ENCODE measurements at places on chromosomes 4 and X. TPM values are rescaled to one million over a fixed set of nuclear protein-coding genes. Genes with fewer than 3 reads are reported as not detected.

The CTAG2 gene
- total RNA-seq: not detected

GRCh38 chr4:92128676-92129075 lies 175.1 kb upstream of the GRID2 start:
- DNase-seq: no peak

DNA sequence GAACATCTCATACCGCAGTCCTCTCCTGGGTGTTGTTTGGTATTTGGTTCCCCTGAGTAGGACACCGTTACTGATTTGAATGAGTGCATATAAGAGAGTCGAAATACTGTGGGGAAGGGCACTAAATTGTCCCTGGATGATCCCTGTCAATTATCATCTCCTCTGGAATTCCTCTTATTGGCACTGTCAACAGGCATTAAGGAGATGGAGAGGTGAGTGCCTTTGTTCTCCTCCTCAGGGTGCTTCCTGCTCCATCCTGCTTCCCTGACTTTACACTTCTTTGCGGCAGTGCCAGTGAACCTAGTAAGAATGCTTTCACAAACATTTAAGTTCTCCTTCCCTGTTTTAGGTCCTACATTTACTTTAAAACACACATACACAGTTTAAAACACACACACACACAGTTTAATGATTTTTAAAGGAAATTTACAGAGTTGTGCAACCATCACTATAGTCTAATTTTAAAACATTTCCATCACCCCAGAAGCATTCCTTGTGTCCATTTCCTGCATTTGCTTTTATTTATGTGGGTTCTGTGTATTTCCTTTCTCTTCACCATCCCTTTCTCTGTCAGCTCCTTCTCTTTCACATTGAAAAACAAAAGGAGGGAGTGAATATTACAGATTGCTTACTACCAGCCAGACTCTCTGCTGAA lies 20.9 kb upstream of the ZRSR2 start:
- no peak for DNase-seq

DNA sequence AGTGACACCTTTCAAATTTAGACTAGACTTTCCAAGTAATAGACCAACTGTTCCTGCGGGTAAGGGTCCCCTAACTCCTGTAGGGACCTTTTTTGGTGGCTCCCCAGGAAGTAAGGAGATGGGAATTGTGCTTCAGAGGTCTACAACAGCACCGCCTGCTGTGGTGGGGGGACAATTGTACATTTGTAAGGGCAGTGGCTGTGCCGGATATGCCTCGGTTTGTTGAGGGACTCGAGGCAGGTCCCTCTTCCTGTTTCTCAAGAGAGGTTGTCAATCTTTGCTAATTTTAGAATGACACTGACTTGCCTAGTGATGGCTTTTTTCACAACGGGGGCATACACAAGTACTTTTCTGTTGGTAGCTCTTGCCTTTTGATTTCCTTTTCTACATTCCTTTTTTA lies 15.5 kb upstream of the HSD17B11 start:
- no peak for DNase-seq

- DNase-seq: peak; percentile 44
These were observed 840 bp downstream of the ZNF711 start for GRCh38 chrX:85244450-85245211.

- DNase-seq: no peak
These were observed 79.6 kb downstream of the MAPK10 start for GRCh38 chr4:86280246-86280645.

The CCKAR gene
- 0.49 TPM for total RNA-seq

- DNase-seq: no peak
These were observed 12.4 kb upstream of the EOLA2 start for GRCh38 chrX:149950681-149951080.

The MTMR1 gene
- total RNA-seq: 24.8 TPM

The LANCL3 gene
- total RNA-seq: 0.39 TPM

DNA sequence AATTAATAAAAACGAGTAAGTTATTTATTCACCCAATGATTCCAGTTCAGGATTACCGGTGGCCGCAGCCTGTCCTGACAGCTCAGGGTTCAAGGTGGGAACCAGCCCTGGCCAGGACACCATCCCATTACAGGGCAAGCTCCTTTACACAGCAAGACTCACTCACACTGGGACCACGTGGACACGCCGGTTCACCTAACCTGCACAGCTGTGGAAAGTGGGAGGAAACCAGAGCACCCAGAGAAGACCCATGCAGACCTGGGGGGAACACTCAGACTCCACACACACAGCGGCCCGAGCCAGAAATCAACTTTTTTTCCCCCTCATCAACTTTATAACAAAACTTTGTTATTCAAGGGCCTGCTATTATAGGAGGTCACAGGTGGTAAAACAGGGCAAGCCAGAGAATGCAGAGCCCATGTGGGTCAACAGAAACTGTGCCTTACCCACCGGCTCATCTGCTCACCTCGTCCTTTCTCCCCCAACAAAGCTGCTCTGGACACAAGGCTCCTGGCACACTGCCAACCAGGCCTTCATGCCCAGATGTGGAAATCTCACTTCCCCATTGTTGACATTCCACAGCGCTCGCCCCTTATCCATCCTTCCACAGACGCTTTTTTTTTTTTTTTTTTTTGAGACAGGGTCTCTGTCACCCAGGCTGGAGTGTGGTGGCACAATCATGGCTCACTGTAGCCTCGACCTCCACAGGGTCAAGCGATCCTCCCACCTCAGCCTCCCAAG lies 8.0 kb upstream of the ODAPH start:
- no peak for DNase-seq

The PAGE2B gene
- total RNA-seq: 0.49 TPM

DNA sequence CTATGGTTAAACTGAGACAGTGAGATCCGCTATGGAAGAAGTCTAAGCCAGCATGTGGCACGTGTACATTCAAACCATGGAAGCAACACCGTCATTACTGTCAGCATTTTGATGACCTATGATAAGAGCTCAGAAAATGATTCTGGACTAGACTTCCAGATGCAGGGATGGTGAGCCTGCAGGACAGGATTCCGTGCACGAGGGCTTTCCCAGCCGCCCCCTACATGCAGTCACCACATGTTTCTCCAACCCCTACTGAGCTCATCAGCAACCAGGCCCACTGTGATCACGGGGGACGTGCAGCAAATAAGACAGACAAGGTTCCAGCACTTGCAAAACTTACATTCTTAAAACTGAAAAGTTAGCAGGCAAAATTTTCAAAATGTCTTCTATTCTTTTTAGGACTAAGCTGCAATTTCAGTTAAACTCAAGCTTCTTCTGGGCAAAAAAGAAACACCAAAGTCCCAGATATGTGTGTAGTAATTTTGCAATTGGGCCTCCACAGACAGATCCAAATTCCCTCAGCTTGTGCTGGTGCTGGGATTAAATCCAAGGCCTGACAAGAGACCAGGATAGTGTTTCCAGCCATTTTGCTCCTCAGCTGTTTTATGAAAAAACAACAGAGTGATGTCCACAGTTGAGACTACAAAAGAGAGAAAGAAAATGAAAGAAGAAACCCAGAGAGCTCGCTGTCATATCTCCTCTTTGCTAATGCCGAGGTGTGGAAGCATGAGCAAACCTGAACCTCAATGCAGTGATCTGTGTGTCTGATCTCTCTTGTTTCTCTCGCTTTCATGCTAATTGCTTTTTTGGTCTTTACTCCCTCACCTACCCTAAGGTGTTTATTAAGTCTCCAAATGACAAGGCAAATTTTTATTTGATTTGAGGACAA lies 118.2 kb downstream of the AFAP1 start:
- peak; percentile 78 for DNase-seq

GRCh38 chrX:107571296-107571998 lies 56.9 kb upstream of the PRPS1 start:
- DNase-seq: no peak

The NIPAL1 gene
- 9.5 TPM for total RNA-seq

DNA sequence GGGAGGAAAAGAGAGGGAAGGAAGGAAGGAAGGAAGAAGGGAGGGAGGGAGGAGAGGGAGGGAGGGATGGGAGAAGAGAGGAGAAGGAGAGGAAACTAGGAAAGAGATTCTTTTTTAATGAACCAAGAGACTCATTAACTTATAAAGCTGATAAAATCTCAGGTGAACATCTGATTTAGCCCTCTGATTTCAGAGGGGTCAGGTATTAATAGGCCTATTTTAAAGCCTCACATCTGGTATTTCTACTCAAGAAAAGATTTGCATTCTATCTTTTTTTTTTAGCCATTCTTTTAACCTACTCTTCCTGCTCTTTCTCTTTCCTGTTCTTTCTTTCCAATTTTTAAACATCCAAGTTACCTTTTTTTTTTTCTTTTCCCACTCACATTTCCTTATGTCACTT lies 103.3 kb upstream of the CPEB2 start:
- DNase-seq: no peak

DNA sequence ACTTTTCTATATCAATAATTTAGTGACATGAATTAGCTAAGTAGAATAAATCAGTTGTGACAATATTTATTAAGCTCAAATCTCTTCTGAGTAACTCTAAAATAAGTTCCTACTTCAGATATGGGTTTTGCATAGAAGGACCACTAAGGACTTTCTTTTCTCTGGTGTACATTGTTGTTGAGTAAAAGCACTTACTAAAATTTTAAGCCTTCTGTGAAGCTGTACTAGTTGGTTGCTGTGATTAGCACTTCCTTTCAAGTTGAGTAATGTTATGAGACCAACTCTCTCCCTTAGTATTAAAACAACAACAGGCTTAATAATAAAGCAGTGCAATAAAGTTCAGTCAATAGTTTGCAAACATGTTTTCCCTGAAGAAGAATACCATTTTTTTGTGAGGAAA lies 667.4 kb upstream of the NDST4 start:
- no peak for DNase-seq

- no peak for DNase-seq
These were observed 44.3 kb upstream of the CLCN4 start for GRCh38 chrX:10112510-10112909.

DNA sequence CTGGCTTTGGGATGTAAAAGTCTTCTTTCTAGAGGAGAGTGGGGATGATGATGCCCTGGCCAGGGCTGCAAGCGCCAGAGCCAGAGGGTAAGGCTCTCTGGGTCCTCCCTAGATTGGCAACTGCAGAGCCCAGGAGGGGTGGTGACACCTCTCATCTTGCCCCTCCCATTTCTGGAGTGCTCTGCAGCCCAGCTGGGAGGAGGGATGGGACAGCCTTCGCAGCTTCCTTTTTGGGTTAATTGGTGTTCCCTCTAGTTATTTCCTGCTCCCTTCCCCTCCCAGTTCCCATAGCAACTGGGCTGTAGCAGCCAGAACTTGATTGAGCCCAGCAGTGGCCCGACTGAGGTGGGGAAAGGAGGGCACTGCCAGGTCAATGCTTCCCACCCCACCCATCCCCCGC lies 19.2 kb downstream of the NALF2 start:
- DNase-seq: no peak

The DCUN1D4 gene
- total RNA-seq: 31.9 TPM

The SULT1B1 gene
- 1.8 TPM for total RNA-seq

The MAGEC1 gene
- not detected for total RNA-seq

DNA sequence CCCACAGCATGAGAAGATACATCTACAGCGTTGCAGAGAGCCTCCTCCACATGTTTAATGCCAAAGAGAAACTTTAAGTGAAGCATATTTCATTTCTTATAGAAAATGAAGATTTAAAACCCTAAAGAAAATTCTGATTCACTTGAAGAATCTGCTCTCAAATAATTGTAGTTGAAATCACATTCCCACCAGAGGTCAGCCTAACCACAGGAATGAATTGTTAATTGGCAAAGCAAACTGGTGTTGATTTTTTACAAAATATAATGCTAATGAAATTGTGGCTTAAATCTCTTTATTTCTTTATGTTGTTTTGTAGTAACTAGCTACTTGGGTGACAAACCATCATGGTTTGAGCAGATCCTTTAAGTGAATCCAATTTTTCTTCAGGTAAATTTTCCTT lies 31.1 kb upstream of the WDR17 start:
- DNase-seq: no peak

- no peak for DNase-seq
These were observed 3.9 kb downstream of the RPL10 start for GRCh38 chrX:154401918-154402621.

DNA sequence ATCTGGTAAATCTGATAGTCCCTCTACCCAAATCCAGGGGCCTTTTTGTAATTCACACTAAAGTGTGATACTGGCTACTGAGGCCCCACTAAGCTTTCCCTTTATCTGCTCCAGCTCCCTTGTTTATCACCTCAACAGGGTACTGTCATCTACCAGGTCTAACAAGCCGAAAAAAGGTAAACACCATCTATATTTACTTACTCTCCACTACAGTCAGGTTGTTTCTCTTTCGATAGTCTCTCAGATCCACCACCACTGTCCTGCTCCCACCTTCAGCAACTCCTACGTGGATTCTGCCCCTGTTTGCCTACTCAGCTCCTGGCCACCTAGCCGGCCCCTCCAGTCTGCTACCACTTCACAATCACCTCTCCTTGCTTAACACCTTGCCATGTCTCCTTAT lies 3.3 kb downstream of the ITIH6 start:
- DNase-seq: no peak

GRCh38 chrX:20641954-20642353 lies 375.2 kb upstream of the RPS6KA3 start:
- DNase-seq: no peak

DNA sequence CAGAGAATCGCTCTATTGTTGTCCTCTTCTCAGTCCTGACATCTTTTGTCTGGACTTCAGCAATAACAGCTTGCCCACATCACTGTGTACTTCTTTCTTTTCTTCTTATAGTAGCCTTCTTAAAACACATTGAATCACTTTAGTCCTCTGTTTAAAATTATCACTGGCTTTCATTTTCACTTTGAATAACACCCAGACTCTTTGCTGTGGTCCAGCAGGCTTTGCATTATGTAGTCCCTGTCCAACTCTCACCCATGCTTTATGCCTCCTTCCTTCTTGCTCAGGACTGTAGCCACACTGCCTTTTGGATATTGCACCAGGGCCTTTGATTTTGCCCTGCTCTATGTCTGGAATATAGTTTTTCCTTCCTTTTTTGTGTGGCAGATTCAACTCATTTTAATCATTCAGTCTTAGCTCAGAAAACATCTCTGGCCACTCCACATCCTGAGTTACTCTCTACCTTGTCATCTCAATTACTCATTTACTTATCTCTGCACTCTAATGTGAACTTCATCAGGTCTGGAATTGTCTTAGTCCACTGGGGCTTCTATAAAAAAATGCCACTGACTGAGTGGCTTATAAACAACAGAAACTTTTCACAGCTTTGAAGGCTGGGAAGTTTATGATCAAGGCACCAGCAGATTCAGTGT lies 168.2 kb downstream of the C4orf33 start:
- DNase-seq: no peak

GRCh38 chrX:17411205-17411604 lies 36.2 kb downstream of the NHS start:
- DNase-seq: no peak

The XAGE2 gene
- 0.69 TPM for total RNA-seq

DNA sequence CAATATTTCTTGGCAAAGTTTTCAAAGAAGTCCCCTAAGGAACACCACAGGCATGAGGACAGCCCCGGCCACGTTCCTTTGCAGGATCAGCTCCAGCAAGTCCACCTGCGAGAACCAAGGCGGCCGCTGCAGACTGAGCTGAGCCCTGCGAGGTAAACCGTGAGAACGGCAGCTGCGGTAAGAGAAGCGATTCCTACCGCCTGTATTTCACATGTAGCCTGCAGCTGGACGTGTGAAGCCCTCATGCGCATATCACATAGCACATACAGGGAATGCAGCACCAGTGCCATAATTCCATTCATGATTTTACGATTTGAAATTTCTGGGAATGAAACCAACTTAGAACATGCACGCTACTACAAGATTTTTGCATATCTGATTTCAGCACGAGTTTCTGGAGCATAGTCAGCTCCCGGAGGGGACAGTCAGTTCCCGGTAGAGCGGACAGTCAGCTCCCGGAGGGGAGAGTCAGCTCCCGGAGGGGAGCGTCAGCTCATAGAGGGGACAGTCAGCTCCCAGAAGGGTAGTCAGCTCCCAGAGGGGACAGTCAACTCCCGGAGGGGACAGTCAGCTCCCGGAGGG lies 41.7 kb downstream of the FGFRL1 start:
- peak; percentile 94 for DNase-seq

All from skin of body (tissue), 3 donors.